ENCODE measurements at places on chromosomes 3 and 15. TPM values are rescaled to one million over a fixed set of nuclear protein-coding genes. Genes with fewer than 3 reads are reported as not detected.

The BUB1B gene
- total RNA-seq, result 0.51 TPM

The ARRDC4 gene
- 16.3 TPM for total RNA-seq

The PLOD2 gene
- total RNA-seq, result 3.4 TPM

The MESP2 gene
- not detected for total RNA-seq

The B3GNT5 gene
- total RNA-seq, result 20.0 TPM

The CAMK2N2 gene
- not detected for total RNA-seq

The LTF gene
- total RNA-seq, result 0.62 TPM

The CAPN3 gene
- 194 TPM for total RNA-seq

The CFAP92 gene
- total RNA-seq, result 0.34 TPM

The ADCY5 gene
- total RNA-seq, result 4.0 TPM

The NUDT16 gene
- total RNA-seq, result 14.8 TPM

The CPLX3 gene
- total RNA-seq, result not detected

The GALNT15 gene
- 92.7 TPM for total RNA-seq

The GOLGA8S gene
- not detected for total RNA-seq

The SLC22A14 gene
- not detected for total RNA-seq

The PDZRN3 gene
- 30.3 TPM for total RNA-seq

The C3orf62 gene
- 0.78 TPM for total RNA-seq

The EHHADH gene
- total RNA-seq, result 3.4 TPM

The CCR2 gene
- total RNA-seq, result 0.91 TPM

The HTR3E gene
- total RNA-seq, result not detected

The CKMT1B gene
- total RNA-seq, result not detected
